ENCODE measurements at places on chromosomes 16 and 17. TPM values are rescaled to one million over a fixed set of nuclear protein-coding genes. Genes with fewer than 3 reads are reported as not detected.

The ABCA6 gene
- total RNA-seq: 0.07 TPM

DNA sequence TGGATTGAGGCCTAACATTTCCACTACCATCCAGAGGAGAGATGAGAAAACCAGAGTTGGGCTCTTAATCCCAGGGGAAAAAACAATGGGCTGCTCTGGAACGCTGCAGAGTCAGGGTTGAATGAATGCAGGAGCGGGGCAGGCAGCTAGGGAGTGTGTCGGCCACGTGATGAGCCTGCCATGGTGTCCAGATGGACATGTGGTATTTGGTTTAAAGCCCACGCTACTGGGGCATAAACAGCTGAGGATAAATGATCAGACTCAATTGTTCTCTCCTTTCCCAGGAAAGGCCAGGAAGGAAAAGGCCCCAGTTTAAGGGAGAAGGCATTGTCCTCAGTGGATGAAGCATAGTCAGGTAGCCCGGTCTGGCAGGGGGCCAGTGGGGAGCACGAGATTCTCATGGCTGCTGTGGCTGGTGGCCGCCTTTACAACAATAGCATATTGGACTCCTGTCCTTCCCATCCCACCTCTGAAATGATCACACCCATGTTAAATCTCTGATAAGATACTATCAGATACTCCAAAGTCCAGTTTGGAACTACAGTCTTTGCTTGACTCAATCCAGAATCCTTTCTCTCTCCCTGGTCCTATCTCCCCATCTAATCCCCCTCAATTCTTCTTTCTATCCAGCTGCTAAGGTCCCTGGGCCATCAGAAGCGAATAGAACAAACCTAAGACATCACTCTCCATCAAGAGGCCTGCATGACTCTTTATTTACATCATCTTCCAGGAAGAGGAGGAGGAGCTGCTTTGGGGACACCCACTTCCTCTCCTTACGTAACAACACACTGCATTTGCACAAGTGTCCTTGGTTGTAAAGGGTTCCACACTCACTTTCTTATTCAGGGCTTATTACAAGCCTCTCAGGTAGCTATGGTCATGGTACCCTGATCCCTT is 20.4 kb downstream of the CA4 start:
- DNase-seq: no peak

The PIK3R5 gene
- not detected for total RNA-seq

DNA sequence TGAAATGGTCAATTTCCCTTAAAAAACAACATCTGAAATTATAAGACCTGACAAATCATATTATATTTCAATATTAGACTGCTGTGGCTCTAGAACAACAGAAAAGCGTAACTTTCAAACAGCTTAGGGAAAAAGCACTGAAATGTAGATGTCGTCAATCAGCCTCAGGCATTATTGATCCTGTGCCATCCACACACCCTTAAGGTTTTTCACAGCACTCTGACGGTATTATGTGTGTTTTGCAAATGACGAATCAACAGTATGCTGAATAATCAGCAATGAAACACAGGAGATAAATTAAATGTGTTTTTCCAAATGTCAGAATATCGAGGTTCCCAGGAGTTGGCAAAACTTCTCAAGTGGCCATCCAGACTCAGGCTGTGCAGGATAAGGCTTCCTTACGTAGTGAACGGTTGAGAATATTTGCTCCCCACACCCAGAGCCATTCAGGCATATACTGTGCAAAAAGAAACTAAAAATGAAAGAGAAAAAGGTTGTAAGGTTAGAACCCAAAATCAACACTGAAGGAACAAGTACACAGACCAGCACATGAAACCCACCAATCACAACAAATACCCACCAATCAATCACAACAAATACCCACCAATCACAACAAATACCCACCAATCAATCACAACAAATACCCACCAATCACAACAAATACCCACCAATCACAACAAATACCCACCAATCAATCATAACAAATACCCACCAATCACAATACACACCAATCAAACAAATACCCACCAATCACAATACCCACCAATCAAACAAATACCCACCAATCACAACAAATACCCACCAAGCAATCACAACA is 7.7 kb upstream of the MBTPS1 start:
- DNase-seq: no peak

The TLCD1 gene
- 17.1 TPM for total RNA-seq

GRCh38 chr16:78788276-78788675 is 688.8 kb downstream of the WWOX start:
- DNase-seq: no peak

The ZNF624 gene
- total RNA-seq: 4.0 TPM

GRCh38 chr17:58432806-58433573 is 15.7 kb upstream of the RNF43 start:
- no peak for DNase-seq

- no peak for DNase-seq
Measured at GRCh38 chr17:67652433-67652832, 65.3 kb upstream of the NOL11 start.

- DNase-seq: no peak
Measured at GRCh38 chr16:12587646-12588277, 215.9 kb downstream of the CPPED1 start.

- DNase-seq: no peak
Measured at GRCh38 chr17:7477392-7478275, 1.8 kb downstream of the ZBTB4 start.

DNA sequence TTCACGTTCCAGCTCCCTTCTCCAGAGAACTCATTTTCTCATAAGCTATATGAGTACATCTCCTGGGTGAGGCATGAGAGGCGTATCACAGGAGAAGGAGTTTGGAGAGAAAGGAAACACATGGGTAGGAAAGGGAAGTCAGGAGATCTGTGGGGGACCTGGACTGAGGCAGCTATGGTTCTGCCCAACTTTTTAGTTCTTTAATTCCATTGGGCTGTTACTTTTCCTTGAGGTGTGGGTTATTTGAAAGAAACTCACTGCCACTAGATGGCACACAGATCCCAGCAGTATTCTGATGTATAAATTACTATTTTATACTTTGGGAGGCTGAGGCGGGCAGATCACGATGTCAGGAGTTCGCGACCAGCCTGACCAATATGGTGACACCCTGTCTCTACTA is 63.6 kb downstream of the NUP93 start:
- no peak for DNase-seq

GRCh38 chr17:41167561-41167960 is 460 bp downstream of the KRTAP4-3 start:
- no peak for DNase-seq

The CD300A gene
- total RNA-seq: not detected

- DNase-seq: no peak
Measured at GRCh38 chr16:23354246-23354645, 52.1 kb downstream of the SCNN1B start.

DNA sequence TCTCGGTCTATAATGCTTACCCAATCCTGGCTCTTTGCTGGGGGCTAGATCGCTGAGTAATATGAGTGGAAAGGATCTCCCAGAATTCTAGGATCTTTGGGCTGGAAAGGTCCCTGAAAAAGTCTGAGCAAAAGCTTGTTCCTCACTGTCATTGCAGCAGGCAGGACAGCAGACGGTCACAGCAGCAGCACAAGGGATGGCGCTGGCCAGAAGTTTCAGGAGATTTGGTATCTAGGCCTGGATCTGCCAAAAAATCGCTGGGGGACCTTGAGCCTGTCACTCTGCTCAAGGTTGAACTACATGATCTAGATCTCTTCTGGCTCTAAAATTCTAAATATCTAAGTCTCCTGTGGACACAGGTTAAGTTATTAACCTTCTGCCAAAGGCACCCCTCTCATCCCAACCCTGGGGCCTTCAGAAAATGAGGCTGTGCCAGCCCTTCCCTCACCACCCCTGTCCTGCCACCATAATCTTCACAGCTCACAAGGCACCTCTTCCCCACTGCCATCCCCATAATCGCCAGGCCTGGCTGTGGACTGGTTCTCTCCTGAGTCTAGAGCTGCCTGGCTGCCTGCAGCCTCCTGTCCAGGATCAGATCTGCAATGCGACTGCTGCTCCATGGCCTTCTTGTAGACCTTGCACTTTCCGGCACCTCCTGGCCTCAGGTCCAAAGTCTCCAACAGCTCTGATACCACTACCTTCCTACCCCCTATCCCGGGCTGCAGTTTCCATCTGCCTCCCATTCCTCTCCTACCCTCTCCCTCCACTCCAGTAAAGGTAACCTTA is 10.2 kb downstream of the MYO18A start:
- no peak for DNase-seq

DNA sequence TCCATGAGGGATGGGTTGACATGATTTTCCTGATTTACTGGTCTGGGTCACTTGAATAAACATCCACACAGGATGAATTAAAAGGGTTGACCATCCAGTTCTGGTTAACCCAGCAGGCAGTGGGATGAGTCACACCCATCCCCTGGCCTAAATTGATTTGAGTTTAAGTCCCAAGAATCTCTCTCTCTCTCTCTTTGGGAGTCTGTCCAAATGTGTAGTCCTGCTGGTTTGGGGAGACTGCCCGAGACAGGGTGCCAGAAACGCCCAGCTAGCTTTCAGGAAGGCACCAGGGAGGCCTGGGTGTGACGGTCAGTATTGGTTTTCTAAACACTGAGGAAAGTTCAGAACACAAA is 38.8 kb downstream of the SCPEP1 start:
- DNase-seq: no peak

The FBXW10 gene
- not detected for total RNA-seq

GRCh38 chr17:2263183-2264066 is 40.2 kb downstream of the SMG6 start:
- no peak for DNase-seq

The RBBP6 gene
- 27.4 TPM for total RNA-seq

The STAT3 gene
- 76.6 TPM for total RNA-seq

GRCh38 chr17:45784293-45784740 is at the start of gene CRHR1:
TSS of gene CRHR1 (plus strand) at chr17:45784320. CDS start at chr17:45784545, 225 bp downstream.
- no peak for DNase-seq

The KRTAP2-1 gene
- not detected for total RNA-seq

- DNase-seq: no peak
Measured at GRCh38 chr16:78189121-78189520, 89.7 kb downstream of the WWOX start.

DNA sequence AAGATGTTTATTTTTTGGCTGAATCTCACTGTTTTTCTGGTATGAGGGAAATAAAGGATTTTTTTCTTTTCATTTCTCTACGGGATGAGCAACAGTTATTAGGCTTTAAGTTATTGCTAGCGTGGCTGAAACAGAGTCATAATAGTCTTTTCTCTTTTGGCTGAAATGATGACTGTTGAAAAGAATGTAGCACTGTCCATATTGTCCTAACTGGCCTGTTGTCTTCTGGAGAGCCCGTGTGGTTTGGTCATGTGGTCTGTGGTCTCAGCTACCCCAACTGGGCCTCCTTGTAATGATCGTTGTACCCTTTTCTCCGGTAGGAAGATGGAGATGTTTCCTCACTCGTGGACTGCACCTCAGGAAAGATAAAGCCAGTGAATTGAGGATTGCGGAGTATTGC is 36.6 kb downstream of the EPN2 start:
- DNase-seq: no peak
